ENCODE measurements at places on chromosomes 11 and 22.

DNA sequence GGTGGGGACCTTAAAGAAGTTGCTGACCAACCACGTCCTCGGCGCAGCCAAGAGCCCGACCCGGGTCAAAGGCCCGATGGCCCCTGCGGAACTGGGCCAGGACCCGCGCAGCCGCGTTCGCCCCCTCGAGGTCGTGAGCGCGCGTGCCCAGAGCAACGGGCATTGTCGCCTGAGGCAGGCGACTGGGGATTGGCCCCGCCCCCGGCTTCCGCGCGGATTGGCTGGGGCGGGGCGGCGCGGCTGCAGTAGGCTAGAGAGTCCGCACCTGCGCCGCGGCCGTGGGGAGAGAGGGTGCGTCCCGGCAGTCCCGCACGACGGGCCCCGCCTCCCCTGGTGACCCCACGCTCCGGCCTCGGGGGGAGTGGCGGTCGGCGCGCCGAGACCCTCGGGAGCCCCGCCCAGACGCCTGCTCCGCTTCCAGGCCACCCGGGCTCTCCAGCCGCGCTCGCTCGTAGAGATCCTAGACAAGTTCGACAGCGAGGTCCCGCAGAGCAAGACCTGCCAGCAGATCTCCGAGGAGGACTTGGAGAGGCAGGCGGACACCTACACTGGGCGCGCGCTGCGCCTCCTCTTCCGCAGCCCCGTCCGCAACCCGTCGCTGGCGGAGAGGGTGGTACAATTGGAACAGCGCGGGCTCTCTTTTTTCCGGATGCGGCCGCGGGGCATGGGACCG lies 8.3 kb upstream of the PPIL2 start:
- DNase-seq: peak; percentile 90

- DNase-seq: no peak
Measured at GRCh38 chr22:49008682-49009235, 818.9 kb downstream of the BRD1 start.

GRCh38 chr11:86244063-86244521 lies 461 bp upstream of the EED start:
- peak; percentile 94 for DNase-seq

DNA sequence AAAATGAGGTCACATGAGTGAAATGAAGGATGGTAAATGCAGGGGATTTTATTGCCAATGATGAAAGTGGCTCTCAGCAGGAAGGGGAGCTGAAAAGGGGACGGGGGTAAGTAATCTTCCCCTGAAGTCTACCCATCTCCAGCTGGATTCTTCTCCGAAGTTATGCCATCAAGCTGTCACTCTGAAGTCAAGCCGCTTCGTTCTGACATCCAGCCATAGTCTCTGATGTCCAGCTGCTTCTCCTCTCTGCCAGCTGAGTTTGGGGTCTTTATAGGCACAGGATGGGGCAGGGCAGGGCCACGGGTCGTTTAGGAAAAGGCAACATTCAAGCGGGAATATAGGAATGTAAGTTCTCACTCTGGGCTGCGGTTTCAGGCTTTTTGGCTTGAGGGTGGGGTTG lies 181.9 kb upstream of the ANO3 start:
- DNase-seq: no peak

DNA sequence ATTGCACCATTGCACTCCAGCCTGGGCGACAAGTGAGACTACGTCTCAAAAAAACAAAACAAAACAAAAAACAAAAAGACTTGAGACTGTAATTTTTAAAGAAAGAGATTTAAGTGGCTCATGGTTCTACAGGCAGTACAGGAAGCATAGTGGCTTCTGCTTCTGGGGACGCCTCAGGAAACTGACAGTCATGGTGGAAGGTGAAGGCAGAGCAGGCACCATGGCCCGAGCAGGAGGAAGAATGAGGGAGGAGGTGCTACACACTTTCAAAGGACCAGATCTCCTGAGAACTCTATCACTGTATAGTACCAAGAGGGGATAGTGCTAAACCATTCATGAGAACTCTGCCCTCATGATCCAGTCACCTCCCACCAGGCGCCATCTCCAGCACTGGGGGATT lies 52.0 kb downstream of the CBL start:
- DNase-seq: peak; percentile 19

DNA sequence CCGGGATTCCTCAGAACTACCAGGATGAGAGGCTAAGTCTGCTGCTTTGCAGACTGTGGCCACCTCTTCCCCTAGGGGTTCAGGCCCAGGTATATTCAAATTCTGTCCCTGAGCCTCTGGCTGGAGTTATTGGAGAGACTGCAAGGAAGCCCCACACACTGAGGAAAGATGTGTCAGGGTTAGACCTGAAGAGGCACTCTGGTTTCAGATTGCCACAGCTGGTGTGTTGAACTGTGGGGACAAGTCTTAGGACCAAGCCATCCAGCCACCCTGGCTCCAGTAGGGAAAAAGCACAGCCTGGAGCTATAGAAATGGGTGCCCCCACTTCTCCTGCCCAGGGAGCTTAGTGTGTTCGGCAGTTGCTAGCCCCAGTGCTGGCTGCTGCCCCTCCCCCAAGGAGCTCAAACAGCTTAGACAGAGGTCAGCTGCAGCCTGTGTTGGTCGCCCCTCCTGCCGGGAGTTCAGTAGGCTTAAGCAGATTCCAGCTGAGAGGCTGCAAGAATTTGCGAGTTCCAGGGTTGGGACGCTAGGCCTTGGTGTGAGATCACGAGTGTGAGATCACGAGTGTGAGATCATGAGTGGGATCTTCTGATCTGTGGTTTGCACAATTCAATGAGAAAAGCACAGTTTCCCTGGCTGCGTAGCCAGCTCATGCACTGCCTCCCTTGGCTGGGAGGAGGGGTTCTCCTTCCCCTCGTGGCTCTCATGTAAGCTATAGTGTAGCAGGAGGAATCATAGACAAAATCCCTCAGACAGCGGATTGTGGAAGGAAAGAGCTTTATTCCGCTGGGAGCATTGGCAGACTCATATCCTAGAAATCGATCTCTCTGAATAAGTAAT lies 552.1 kb upstream of the CHORDC1 start:
- DNase-seq: no peak

- no peak for DNase-seq
Measured at GRCh38 chr11:127126986-127127385, 126.4 kb upstream of the KIRREL3 start.

- no peak for DNase-seq
Measured at GRCh38 chr22:45420539-45420938, 7.0 kb downstream of the RIBC2 start.

DNA sequence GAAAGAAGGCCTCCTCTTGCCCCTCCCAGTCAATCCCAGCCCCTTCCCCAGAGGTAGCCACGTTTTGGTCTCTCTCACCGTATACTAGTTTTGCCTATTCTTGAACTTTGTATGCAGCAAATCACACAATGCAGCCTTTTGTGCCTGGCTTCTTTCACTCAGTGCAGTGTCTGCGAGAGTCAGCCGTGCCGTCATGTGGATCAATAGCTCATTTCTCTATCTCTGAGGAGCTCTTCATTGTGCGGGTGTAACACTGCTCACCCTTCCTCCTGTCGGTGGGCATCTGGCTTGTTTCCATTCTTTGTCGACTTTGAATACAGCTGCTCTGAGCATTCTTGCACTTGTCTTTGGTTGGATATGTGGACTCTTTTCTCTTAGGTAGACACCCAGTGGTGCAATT lies 146.5 kb downstream of the CACNA1I start:
- DNase-seq: no peak

GRCh38 chr11:19281041-19281440 lies 40.3 kb upstream of the E2F8 start:
- no peak for DNase-seq

GRCh38 chr11:68200639-68201038 lies 12.5 kb downstream of the KMT5B start:
- DNase-seq: no peak

DNA sequence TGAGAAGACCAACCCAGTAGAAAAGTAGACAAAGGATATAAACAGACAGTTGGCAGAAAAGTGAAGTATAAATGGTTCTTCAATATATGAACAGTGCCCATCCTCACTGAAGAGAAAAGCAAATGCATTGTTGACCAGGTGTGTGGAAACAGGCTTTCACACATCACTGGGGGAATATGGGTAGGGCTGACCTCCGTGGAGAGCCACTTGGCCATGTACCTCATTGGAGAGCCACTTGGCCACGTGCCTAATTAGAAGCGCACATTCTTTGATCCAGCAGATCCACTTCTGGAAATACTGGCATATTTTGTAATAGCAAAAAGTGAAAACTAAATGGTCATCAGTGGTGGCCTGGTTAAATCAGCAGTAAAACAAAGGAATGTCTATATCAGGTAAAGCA lies 43.2 kb downstream of the PPP6R3 start:
- no peak for DNase-seq

- no peak for DNase-seq
Measured at GRCh38 chr11:131228378-131228777, 142.0 kb upstream of the NTM start.

DNA sequence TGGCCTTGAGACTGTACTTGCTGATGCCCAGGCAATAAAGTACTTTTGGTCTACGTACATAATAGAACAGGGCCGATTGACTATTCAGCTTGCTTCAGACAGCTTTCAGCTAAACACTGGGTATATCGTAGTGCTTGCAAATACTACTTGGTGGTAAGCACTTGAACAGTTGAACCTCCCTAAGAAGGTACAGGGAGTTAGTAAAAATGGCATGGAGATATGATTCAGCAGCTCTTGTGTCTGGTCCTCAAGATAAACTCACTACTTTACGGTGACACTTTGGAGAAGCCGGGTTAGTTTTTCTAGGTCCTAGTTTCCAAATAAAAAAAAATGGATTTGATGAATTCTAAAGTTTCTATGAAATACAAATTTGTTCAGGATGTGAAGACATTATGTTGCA lies 7.3 kb downstream of the CCDC117 start:
- no peak for DNase-seq

GRCh38 chr11:70798296-70798695 lies 400.0 kb downstream of the CTTN start:
- no peak for DNase-seq

DNA sequence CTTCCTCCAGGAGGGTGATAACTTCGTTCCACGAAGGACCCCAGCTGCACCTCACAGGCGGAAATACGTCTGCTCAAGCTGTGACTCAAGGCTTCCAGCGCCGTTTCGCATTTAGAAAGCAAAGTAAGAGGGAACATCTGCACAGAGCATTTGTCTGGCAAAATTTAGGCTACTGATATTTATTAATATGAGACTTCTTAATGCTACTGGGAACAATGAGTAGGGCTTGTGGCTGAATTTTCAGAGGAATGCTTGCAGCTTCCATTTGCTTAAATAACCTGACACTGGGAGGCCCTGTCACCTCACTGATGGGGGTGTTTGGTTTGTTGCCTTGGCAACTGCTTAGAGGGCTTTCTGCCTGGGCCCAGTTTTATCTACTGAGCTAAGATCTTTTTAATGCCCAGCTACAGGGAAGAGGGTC lies 14.7 kb upstream of the ST14 start:
- DNase-seq: no peak

GRCh38 chr22:45334528-45334927 lies 24.8 kb downstream of the FAM118A start:
- no peak for DNase-seq

GRCh38 chr11:12117611-12118010 lies 7.2 kb downstream of the MICAL2 start:
- DNase-seq: peak; percentile 24

- DNase-seq: no peak
Measured at GRCh38 chr11:35388061-35388460, 31.3 kb downstream of the SLC1A2 start.

DNA sequence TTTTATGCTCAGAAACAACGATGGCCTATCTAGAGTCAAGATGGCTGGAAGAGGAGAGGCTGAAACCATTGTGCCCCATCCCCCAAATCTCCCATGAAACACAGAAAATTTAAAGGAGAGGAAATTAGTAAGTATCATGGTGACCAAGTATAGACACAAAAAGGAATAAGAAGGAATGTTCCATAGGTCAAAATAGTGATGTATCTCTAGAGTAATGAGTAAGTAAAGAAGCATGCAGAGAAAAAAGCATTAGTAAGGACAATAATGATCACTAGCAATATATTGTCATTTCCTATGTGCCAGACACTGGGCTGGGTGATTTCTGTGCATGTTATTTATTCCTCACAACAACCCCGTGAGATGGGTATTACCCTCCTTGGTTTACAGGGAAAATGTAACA lies 2.6 kb upstream of the SLC22A24 start:
- DNase-seq: no peak

DNA sequence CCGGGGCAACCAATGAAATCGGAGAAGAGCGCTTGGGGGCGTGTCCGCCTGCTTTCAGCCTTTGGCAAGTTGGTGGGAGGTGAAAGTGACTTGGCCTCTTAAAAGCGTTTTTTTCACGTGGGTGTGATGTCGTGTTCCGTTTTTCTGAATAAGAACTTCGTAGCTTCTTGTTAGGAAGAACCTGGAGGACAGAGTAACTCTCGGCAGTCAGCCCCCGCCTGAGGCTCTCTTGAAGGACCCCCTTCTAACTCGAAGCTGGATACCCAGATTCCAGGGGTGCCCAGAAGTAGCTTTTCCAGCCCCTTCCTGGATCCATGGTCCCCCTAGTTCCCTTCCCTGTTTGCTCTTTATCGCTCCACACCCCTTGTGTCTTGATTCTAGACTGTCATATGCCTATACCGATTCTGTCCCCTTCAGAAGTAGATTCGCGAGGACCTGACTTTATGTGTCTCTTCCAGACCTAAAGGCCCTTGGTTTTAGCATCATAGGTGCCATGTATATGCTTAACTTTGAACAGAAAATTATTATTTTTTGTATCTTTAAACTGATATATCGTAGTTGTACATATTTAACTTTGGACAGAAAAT lies 915 bp upstream of the OSBP start:
- no peak for DNase-seq

DNA sequence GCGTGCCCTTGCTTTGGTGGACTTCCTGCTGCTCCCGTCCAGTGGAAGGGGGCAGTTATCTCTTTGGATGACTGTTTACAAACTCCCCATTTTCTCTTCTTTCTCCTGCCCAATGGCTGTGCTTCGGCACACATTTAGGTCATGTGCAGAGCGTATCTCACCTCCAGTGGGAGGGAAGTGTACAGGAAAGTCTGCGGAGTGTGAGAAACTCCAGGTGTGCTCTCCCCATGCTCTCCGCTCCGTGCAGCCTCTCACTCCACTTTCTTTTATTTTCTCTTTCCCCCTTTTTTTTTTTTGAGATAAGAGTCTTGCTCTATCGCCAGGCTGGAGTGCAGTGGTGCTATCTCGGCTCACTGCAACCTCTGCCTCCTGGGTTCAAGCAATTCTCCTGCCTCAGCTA lies 11.9 kb upstream of the TEF start:
- no peak for DNase-seq

DNA sequence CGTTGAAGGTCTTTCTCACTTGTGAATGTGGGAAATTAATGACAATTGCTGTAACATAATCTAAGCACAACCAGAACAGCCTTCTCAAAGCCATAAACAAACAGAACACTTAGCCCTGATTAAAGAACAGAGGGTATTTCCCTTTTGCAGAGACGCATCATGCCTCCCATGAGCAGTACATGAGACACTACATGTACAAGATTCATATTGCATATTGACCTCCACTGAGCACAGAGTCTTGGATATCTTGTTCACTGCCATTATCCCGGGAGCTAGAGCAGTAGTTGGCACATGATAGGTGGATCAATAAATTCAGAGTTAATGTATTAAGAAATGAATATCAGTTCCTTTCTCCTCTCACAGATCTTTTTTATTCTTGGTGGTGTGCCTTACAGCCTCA lies 1194.3 kb upstream of the TENM4 start:
- no peak for DNase-seq

- DNase-seq: no peak
Measured at GRCh38 chr11:94199136-94200130, 70.8 kb downstream of the PANX1 start.

Measured in activated CD4-positive, alpha-beta T cell treated with anti-CD3 and anti-CD28 coated beads, Interleukin-2, Interleukin-6, amounts not matched to agents 100 ng/mL and 50 ng/mL, durations not matched to agents 16 hours and 8 hours (primary cell).